ENCODE measurements at places on chromosomes 7 and 10. TPM values are rescaled to one million over a fixed set of nuclear protein-coding genes. Genes with fewer than 3 reads are reported as not detected.

GRCh38 chr10:77834540-77834939 is 92.0 kb downstream of the DLG5 start:
- DNase-seq, result no peak

- DNase-seq, result no peak
These were observed 1.8 kb downstream of the GDF10 start for GRCh38 chr10:47301833-47302232.

- DNase-seq, result no peak
These were observed 131.5 kb downstream of the OAT start for GRCh38 chr10:124287071-124287685.

GPR158 gene
- total RNA-seq, result 0.07 TPM

TMEM229A gene
- total RNA-seq, result not detected

- DNase-seq, result no peak
These were observed 37.2 kb downstream of the NKX6-2 start for GRCh38 chr10:132748545-132749370.

COBL gene
- 49.2 TPM for total RNA-seq

GRCh38 chr10:108755646-108756045 is 1167.7 kb downstream of the XPNPEP1 start:
- DNase-seq, result no peak

DNA sequence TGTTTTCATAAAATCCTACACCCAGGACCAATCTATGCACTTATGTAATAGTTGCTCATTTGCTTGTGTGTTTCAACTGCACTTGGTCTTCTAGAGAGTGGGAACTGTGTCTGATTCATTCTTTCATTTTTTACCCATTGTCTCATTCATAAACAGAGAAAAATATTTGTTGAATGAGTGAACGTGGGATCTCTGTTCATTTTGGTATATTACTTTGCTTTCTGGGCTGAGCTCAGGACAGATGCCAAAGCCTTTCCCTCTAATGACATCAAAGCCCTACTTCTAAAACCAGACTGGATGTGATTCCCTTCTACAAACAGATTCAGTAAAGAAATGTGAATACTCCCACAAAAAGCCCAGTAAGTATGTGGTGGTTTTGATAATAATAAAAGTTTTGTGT is 145.2 kb downstream of the ST7 start:
- no peak for DNase-seq

Data from colonic mucosa (tissue), 4 donors.